ENCODE measurements at places on chromosomes 16 and 17. TPM values are rescaled to one million over a fixed set of nuclear protein-coding genes. Genes with fewer than 3 reads are reported as not detected.

GRCh38 chr17:65277576-65277975, 140.4 kb downstream of the RGS9 start:
- no peak for DNase-seq

GRCh38 chr17:82269138-82269881, 4.2 kb downstream of the CSNK1D start:
- DNase-seq, result no peak

GRCh38 chr16:83926726-83927397, 26.2 kb upstream of the OSGIN1 start:
- DNase-seq, result peak; percentile 92

DNA sequence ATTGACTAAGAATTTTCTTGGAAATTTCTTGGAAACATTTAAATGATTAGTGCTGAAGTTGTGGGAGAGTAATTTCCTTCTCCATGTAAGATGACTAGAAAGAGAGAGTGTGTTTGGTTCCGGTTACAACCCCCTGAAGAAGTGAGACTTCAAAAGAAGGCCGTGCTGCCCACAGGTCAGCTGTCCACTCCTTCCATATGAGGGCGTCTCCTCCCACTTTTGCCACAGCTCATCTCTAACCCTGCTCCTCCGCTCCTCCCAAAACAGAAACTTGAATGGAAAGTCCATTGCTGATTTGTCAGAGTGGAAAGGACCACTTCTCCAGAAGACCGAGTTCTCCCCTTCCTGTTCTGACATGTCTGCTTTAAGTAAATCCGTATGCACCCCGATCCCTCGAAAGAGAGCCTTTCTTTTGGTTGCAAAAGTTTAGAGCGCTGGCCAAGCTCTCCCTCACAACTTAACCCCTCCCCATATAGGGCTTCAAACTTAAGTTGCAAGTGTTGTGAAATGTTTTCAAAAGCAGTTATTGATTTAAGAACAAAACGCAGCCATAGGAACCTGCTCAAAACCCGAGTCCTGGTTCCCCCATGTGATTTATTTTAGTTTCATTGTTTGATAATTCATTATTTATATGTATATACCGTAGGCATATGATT, 129.5 kb downstream of the SOCS1 start:
- DNase-seq, result no peak

- DNase-seq, result peak; percentile 75
Observed at GRCh38 chr17:37743612-37743874, 1.3 kb downstream of the HNF1B start.

DNA sequence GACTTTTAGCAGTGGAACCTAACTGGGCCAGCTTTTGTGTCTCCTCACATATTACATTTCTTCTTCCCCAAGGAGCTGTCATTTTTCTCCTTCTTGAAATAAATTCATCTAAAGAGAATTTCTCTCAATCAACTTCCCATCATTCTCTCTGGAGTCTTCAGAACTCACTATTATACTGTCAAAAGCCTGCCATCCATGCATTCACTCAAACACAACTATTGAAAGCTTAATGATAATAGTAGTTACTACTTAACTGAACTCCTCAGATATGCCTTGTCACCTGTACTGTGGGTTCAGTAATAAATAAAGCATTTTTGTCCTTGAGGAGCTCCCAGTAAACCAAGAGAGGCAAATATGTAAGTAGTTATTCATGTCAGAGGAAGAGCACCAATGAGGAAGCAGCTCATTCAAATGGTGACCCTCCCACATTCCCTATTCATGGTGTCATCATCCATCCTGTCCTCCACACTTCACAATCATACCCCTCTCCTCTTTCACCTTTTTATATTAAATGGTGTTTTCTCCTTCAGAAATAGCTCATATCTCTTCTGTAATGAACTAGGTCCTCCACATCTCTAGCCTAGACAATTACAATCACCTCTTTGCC, 162.6 kb downstream of the CA10 start:
- DNase-seq, result no peak

- no peak for DNase-seq
Observed at GRCh38 chr17:848402-848801, 66.2 kb downstream of the MRM3 start.

DNA sequence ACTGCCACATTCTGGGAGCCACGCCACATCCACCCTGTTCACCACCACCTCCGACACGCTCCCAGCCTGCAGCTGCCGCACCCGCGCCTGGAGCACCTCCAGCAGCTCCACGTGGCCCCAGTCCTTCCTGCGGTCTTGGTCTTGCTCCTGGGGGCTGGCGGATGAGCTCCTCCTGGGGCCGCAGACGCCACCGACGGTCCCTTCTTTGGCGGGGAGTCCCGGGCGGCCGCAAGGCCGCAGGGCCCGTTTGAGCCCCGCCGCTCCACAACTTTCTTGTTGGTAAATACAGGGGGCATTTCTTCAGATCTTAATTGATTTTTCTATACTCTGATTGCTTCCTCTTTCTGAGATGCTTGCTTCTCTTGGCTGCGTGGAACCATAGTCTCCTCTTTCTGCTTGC, 75.3 kb upstream of the MED13 start:
- no peak for DNase-seq

GRCh38 chr17:50638966-50639713, 4.5 kb downstream of the ABCC3 start:
- peak; percentile 95 for DNase-seq

- DNase-seq, result no peak
Observed at GRCh38 chr16:73172973-73173709, 125.2 kb upstream of the ZFHX3 start.

DNA sequence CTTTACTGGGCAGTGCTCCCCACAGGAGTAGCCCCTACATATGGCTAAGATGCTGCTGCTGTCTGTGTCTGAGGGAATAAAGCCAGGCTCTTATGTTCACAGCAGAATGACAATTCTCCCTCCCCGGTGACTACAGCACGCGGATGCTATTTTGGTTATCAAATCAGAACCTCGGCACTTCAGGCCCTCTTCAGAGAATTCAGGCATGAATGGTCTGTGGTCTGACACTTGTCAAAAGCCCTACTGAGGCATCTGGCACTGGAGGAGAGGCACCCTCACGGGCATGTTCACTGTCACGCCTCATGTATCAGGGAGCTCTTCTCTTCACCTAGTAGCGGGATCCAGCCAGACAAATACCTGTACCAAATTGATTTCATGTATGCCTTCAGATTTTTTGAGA, 30.4 kb downstream of the KIAA0513 start:
- no peak for DNase-seq

DNA sequence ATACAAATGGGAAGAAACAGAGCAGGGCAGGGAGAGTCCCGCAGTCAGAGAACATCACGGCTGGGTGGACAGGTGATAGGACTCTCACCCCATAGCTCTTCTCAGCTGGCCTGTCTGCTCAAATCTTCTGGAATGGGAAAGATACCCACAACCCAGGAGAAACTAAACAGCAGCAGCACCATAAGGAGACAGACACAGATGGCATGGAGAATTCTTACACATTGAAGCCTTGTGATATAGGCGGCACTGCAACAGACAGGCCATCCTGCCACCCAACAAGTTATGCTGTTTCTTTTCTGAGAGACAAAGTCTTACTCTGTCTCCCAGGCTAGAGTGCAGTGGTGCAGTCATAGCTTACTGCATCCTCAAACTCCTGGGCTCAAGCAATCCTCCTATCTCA, 8.6 kb upstream of the ANKRD40CL start:
- no peak for DNase-seq

DNA sequence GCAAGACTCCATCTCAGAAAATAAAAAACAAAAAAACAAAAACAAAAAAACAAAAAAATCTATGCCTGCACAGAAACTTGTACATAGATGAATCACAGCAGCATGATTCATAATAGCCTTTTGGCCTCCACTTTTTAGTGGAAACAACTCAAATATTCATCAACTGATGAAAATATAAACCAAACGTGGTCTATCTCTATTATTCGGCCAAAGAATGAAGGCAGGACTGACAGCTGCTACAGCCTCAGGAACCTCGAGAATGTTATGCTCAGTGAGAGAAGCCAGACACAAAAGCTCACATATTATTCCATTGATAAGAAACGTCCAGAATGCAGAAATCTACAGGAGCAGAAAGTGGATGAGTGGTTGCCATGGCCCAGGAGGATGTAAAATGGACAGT, 19.8 kb downstream of the PPL start:
- DNase-seq, result no peak

DNA sequence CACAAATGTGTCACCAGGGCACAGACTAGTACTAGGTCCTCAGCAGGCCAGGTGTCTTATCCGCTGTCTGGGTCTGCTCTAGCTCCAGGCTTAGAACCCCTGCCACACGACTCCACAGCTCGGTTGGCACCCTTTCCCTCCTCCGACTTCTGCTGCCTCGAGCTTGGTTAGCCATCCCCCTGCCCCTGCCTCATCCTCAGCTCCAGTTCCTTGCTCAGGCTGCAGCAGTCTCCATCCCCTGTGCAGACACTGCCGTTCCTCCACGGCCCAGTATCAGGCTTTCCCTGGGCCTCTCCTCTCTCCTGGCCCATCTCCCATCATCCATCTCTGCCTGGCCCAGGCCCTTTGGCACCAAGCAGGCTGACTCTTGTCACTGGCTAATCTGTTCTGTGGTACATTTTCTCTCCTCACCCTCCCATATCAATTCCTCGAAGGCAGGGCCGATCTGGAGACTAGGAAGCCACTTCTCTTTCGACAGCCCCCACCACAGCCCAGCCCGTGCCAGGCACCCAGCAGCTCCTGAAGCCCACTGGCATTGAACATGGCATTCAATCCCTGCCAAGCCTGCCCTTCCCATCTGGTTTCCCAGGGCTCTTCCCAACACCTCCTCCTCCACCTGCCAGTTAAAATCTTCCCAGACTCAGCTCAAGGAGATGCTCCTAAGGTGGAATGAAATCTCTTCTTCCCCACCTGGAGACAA, 1.4 kb upstream of the GRN start:
- DNase-seq, result no peak

GRCh38 chr17:52947418-52947817, 788.9 kb upstream of the CA10 start:
- no peak for DNase-seq

DNA sequence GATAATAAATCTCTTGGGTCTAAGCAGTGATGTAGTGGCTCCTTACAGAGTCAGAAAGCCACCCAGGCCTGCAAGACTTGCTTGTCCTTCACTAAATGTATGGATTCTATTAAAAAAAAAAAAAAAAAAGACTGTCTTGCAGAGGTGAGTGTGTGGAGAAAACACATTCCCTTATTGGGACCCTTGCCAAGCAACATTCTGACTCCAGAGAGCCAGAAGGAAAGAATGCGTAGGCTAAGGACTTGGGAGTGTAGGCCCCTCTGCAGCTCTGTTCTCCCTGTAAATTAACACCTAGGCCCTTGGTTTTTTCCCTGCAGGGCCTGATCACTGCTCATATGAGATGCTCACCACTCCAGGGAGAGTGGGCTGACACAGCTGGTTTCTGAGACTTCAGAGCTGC, 17.8 kb downstream of the SCPEP1 start:
- DNase-seq, result peak; percentile 42

GRCh38 chr16:74836111-74836671, 61.6 kb upstream of the FA2H start:
- no peak for DNase-seq

DNA sequence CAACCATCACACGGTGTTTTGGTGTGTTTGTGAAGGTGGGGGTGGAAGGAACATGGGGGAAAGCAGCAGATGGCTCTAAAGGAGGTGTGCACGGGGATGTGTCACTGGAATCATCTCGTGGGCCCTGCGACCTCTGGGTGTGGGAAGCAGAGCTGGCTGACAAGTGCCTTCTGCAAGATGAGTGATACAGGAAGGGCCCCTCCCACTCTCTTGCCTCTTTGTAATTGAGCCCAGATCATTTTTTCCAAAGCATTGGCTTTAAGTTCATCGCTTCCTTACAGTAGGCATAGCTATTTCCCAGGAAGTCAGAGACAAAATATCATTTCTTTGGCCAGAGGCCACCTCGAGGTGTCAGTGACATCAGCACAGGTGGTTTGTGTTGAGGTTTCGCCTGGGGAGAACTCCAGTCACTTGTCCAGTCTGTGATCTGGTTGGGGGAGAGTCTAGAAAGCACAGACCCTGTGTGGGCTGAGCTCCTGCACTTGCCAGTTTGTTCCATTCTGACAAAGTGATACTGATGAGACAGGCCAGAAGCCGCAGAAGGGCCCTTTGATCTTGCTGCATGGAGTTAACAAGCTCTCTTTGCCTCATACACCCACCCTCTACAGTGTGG, 20.6 kb upstream of the SNTB2 start:
- DNase-seq, result no peak

DNA sequence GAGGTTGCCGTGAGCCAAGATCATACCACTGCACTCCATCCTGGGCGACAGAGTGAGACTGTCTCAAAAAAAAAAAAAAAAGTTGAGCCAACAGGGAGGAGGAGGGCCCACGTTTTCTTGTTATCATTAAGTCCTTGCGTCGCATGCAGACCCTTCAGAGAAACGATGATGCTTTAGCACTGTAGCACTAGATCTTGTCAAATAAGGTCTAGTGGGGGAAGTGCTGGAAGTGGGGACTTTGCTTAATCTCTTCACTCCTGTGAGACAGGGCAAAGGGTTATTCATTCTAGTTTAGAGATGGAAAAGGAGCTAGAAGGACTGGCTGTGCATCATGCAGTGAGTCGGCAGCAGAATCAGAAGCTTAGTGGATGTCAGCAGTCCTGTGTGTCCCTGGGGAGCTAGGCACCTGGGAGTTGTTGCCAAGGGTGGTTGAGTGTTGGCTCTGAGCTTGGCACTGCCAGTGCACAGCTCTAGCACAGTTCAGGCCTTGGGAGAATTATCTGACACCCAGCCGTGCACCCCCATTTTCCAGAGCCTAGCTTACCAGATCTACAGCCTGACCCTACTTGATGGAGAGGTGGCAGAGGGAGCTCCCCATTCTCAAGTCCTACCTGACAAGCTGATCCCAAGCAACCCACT, 33.4 kb upstream of the TBX2 start:
- no peak for DNase-seq

DNA sequence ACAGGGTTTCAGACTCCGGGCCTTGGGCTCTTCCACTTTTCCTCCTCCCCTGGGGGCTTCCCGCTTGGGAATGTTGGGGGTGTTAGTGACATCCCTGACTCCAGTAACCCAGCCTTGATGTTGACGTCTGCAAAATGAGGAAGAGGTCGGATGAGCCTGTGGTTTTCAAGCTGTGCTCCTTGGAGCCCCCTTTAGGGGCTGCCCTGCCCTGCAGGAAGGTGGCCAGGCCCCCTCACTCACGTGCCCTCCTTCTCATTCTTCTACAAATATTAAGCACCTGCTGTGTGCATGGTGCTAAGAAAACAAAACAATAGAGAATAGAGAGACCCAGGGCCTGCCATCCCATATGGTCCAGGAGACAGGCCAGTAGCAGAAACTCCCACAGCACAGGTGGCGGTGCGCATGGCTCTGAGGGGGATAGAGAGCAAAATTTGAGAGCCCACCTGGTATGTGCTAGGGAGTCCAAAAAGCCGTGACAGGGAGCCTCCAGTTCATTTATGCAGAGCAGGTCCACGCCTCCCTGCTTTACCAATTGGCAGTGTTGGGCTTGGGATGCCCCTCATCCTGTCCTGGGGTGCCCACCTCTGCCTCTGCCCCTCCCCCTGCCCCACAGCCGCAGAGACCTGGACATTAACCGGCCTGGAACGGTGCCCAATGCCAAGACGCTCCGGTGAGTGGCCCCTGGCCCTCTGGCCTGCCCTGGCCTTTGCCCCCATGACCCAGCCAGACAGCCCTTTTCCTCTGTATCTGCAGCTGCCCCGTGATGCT, 7.4 kb downstream of the NDRG4 start:
- no peak for DNase-seq

The TPSG1 gene
- total RNA-seq, result not detected

The FSCN2 gene
- 2.8 TPM for total RNA-seq

The RHBDF2 gene
- total RNA-seq, result 175 TPM

The KRT28 gene
- not detected for total RNA-seq

The MYH11 gene
- 1,297 TPM for total RNA-seq

The FKBP10 gene
- total RNA-seq, result 20.1 TPM

Data from stomach (tissue), 19 donors.